ENCODE measurements at places on chromosomes 11 and 22.

DNA sequence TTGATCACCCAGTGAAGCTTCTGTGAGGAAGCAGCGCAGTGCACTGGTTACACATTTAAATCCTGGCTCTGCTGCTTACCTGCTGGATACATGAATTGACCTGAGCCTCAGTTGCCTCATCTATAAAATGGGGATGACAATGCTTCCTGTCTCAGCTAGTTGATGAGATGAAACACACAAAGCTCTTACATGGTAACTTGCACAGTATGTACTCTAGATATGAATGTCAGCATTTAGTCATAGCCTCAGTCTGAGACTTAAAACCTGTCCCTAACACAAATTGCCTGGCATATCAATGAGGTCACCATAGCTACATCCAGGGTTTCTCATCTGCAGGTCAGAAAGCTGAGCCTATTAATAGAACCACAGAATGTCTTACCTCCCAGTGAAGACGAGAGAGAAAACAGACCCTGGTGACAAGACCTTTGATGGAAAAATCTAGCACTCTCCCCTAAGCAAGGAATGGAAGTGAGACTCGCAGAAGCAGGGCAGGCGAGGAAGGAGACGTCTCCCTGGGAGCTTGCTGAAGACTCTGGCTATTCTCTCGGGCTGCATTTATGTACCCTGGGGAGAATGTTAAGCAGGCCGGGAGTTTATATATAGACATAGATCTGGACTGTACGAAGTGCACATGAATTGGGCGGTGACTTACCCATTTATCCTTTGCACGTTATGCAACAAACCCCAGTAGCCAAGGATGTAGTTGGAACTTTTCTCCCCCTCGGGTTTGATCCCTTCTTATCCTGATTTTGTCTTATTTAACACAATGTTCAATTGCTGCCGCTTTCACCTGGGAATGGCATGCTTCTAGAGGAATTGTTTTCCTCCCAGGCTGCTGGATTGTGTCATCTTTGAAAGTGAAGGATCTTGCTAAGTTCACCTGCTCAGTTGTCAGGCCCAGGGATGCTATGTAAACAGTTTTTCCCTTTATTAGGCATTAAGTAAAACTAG is 18.0 kb downstream of the SDHAF2 start:
- DNase-seq, result no peak

- no peak for DNase-seq
Observed at GRCh38 chr22:26648528-26649388, 8.6 kb upstream of the MIAT start.

DNA sequence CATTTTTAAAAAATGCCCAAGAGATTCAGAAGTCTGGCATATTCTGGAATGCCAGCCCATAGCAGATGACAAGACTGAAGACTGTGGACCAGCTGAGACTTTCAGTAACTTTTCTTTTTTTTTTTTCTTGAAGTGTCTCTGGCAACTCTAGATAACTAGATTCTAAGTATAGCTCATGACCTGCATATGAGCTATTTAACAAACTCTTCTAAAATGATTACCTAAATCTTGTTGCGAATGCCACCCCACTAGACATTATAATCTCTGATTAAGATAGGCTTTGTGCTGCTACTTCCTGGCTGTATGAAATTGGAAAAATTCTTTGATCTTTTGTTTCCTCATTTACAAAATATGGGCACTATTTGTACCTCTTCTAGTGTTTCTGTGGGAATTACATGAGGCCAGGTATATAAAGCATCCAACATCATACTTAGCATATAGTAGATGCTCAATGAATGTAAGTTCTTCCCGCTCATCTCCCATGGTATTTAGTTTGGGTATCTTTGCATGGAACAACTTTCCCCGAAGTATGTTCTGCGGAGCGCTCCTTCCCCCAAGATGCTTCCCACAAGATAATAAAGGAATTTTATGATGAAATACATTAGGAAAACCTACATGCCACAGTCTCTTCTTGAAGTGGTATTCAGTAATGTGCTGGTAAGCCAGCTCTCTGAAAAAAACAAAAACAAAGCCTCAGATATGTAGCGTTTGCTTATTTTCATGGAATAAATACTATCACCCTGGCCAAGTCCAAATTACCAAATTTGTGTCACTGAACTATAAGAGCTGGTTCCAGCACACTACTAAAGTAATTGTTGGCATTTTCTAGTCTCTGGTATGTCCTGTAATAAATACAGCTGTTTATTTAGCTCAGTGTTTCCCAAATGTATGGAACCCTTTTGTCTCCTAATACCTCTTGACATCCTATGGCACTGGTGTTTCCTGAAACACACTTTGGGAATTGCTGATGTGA is 86.8 kb upstream of the TIMP3 start:
- DNase-seq, result no peak

DNA sequence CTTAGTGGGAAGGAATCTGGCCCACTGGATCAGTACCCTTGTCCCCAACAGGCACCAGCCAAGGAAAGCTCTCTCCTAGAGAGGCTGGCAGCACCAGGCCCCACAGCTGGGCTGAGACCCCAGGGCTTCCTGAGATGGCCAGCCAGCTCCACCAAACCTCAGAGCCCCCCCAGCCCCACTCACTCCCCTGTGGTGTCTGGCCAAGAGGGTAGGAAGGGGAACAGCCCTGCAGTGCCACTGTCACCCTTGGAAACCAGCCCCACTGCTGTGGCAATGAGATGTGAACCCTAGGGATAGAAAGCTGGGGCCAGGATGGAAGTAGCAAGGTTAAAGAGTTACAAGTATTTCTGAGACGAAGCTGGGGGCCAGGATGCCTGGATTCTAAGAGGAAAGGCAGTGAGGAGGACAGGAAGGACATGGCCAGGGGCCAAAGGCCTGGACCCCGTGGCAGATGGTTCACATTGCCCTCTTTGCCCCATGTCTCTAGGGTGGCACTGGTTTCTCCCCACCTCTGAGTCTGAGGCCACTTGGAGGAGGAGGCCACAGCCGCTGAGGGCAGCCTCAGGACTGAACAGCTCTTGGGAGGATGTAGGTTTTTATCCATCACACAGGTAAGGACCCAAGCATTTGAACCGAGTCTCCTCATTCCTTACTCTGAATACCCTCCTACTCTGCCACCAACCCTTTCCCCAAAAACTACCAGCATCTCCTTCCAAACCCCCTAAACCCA is 28.8 kb downstream of the NRXN2 start:
- no peak for DNase-seq

GRCh38 chr22:32858957-32859356 is 57.5 kb downstream of the TIMP3 start:
- no peak for DNase-seq

- no peak for DNase-seq
Observed at GRCh38 chr22:25068707-25069106, 116.2 kb downstream of the KIAA1671 start.

- no peak for DNase-seq
Observed at GRCh38 chr22:47009304-47010101, 247.1 kb downstream of the TBC1D22A start.

DNA sequence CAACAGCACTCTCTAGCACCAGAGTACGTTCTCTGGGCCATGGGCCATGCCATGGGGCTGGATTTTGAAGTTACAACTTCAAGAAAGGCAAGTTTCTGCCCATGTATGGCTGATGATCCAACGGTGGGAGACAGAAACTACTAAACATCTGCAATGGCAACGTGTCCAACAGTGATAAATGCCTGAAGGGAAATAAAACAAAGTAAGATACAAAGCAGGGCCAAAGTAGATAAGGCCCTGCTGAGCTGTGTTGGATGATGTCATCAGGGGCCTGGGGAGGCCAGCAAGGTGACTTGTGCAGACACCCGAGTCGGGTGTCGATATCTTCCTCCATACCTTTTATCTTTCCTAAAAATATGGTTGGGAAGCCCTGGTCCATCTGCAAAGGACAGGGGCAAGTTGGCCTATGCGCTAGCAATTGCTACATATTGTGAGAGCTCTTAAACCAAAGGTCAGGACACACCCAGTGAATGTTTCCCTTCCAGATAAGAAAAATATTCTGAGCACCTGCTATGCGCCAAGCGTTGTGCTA is 487.2 kb downstream of the MN1 start:
- no peak for DNase-seq

DNA sequence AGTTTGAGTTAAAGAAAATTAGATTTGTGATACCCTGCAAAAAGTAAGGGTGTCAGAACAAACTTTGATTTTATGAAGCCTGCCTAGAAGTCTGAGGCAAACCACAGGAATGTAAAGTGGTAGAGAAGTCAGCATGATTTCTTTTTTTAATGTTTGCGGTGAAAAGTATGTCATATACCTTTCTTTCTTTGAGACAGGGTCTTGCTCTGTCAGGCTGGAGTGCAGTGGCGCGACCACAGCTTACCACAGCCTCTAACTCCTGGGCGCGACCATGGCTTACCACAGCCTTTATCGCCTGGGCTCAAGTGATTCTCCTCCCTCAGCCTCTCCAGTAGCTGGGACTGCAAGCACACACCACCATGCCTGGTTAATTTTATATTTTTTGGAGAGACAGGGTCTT is 4.7 kb downstream of the API5 start:
- no peak for DNase-seq
